Smooth muscle cell of bladder (primary cell): ENCODE measurements at places on chromosomes 13 and 19. TPM values are rescaled to one million over a fixed set of nuclear protein-coding genes. Genes with fewer than 3 reads are reported as not detected.

The ZNF69 gene
- total RNA-seq, result 3.4 and 3.6 TPM in 2 replicates

The CCNE1 gene
- total RNA-seq, result 5.1 and 8.1 TPM in 2 replicates

The MYADM gene
- total RNA-seq, result 5.0 and 6.7 TPM in 2 replicates

The NLRP5 gene
- not detected in 2 replicates for total RNA-seq

The SEMA6B gene
- total RNA-seq, result 0.14 and 0.37 TPM in 2 replicates
